ENCODE measurements at places on chromosomes 4 and X.
A peak's percentile ranks its signal among the peaks of the same experiment; 100 is the strongest.

GRCh38 chrX:40543661-40544328, 37.0 kb upstream of the ATP6AP2 start:
- peak; percentile 40 for DNase-seq

- DNase-seq: no peak
These were observed 56.8 kb upstream of the FAM9B start for GRCh38 chrX:9090766-9091165.

GRCh38 chr4:71476240-71476639, 137.4 kb downstream of the SLC4A4 start:
- no peak for DNase-seq

DNA sequence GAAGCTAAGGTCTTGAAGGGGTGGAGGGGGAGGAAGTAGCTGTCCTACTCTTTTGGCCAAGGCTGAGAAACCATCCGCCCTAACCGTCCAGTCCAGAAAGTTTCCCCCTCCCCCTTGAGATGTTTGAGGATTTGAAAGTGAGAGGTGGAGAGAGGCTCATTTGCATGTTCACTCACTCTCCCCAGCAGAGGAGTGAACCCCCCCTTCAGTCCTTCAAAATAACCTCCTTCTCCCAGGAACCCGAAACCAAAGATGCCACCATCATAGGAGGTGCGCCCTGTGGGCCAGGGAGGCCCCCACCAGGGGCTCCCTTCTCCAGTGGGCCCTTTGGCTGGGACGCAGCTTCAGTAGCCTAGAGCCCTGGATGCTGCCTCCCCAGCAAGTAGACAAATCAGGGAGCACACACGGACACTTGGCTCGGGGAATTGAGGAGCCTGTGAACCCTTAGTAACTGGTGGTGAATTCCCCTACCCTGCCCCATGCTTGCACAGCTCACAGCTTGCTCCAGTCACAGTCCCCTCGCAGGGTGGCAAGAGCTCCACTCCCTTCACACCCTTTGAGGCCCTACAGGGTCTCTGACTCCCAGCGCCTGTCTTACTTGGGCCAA, 25.6 kb downstream of the ELF4 start:
- DNase-seq: peak; percentile 39

GRCh38 chrX:120755066-120755846, 120.4 kb downstream of the CT47B1 start:
- DNase-seq: no peak

GRCh38 chrX:119762718-119763117, 4.3 kb downstream of the SOWAHD start:
- no peak for DNase-seq

GRCh38 chrX:152138388-152138784, at the start of gene MAGEA10:
TSS of gene MAGEA10 (minus strand) at chrX:152138577. CDS start at chrX:152135620, 2,957 bp downstream.
- no peak for DNase-seq

GRCh38 chrX:12379671-12380070, 241.4 kb downstream of the FRMPD4 start:
- no peak for DNase-seq

- peak; percentile 47 for DNase-seq
These were observed 127.4 kb upstream of the RPL34 start for GRCh38 chr4:108492816-108493595.

DNA sequence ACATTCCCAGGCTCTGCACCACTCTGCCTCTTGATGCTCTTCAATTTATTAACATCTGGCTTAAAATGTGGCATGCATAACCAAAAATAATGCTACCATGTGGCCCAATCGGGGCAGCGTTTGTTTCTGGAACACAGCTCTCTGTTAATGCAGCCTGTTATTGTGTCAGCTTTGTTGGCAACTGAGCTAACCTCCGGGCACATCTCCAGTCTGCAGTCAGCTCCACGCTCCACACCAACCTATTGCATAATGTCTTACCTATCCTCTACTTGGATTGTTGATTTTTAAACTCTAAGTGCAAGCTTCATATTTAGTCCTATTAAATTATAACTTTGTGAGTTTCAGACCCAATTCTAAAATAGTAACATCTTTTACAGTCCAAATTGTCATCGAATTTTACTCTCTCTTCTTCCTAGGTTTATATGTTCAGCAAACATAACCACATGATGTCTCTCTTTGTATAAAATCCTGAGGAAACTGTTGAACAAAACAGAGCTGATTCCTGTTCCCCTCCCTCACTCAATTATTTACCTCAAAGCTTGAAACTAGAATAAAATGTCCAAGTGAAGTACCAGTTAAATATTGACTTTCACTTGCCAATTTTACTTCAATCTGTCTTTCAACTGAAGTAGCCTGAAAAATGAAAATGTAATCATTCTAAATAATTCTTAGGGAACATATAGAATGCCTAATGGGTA, 92.2 kb upstream of the RAPGEF2 start:
- no peak for DNase-seq

DNA sequence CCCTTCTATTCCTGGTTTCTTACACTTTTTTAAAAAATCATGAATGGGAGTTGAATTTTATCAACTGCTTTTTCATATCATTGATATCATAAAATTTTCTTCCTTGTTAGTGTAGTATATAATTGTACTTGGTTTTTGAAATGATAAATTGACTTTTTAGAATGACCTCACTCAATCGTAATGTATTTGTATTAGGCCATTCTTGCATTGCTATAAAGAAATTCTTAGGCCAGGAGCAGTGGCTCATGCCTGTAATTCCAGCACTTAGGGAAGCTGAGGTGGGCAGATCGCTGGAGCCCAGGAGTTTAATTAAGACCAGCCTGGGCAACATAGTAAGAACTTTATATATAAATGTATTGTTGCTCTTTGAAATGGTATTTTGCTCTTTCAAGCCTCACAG, 6.3 kb downstream of the EXOC1 start:
- no peak for DNase-seq

GRCh38 chr4:25817059-25817681, 45.6 kb downstream of the SEL1L3 start:
- no peak for DNase-seq

DNA sequence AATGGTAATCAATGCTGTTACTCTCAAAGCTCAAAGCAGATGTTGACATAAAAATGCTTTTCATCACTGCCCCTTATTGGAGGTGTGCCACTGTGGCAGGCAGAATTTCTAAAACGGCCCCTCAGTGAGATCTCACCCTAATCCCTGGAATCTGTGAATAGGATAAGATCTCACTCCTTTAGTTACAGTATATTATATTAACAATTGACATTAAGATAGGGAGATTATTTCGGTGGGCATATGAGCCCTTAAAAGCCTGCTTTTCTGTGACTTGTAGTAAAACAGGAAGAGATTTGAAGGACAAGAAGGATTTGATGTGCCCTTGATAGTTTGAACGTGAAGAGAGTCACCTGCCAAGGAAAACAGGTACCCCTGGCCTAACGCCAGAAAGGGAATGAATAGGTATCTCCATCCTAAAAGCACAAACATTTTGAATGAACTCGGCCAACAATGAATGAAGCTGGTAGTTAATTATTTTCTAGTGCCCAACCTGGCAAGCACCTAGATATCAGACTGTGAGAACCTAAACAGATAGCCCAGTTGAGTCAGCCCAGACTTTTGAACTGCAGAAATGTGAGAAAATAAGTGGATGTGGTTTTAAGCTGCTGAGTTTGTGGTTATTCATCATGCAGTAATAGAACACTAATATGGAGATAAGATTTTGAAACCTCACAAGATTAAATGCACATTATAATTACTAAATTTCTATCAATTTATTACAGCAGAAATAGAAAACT, 881.6 kb downstream of the PCDH18 start:
- no peak for DNase-seq

GRCh38 chrX:48179691-48180090, 16.9 kb downstream of the SSX5 start:
- no peak for DNase-seq

- no peak for DNase-seq
These were observed 958.3 kb upstream of the ADGRL3 start for GRCh38 chr4:60241866-60242265.

DNA sequence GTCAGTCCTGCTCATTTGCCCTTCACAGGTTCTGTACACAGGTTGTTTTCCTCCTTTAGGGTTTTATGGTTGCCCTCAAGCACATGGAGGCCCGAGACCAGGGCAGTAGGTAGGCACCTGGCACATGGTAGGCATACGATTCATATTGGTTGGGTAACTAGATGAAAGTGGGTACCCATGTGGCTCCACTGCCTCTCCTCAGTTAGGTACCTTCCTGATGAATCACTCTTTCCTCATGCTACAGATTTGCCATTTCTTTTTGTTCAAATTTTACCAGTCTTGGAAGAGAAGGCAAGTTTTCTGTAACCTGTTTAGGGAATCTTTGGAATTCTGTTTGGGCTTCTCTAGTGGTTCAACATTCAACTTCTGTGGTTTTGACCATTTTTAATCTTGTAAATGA, 121.3 kb downstream of the FHIP1A start:
- no peak for DNase-seq

GRCh38 chrX:14125462-14125861, 95.8 kb upstream of the GEMIN8 start:
- DNase-seq: no peak

DNA sequence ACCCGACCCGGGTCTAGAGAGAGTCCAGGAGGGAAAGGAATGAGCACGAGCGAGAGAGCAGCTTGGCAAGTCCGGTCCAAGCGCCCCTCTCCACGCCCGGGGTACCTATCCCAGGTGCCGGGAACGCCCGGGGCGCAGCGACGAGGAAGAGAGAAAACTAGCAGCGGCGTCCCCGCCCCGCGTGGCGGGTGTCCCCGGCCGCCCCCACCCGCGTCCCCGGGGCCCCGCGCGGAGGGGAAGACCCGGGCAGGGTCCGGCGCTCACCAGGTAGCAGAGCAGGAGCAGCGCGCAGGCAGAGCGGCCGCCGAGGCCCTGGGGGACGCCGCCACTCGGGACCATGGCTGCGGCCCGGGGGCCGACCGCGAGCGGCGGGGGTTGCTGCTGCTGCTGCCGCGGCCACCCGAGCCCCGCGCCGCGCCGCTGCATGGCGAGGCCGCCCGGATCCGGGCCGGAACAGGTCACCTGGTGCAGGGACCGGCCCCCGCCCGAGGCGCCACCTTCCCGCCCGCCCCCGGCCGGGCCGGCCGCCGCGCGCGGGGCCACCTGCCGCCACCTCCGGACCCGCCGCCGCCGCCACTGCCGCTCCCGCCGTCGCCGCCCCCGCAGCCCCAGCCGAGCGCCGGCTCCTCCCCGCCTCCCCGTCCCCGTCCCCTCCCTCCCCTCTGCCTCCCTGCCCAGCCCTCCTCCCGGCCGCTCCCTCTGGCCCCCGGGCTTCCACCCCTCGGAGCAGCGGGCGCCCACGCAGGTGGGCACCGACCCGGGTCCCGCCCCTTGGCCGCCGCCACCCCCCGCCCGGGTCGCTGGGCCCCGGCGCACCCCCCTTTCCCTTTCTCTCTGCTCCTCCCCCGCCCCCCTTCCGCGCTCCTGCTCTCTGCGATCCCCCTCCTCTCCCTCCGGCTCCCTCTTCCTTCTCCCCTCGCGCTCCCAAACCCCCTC, at the start of gene SEL1L3:
TSS of gene SEL1L3 (minus strand) at position 578 of the 936 bp plus-strand sequence. CDS start at position 426, 152 bp downstream.
- peak; percentile 36 for DNase-seq

GRCh38 chr4:182745237-182745636, 171.9 kb downstream of the DCTD start:
- no peak for DNase-seq

DNA sequence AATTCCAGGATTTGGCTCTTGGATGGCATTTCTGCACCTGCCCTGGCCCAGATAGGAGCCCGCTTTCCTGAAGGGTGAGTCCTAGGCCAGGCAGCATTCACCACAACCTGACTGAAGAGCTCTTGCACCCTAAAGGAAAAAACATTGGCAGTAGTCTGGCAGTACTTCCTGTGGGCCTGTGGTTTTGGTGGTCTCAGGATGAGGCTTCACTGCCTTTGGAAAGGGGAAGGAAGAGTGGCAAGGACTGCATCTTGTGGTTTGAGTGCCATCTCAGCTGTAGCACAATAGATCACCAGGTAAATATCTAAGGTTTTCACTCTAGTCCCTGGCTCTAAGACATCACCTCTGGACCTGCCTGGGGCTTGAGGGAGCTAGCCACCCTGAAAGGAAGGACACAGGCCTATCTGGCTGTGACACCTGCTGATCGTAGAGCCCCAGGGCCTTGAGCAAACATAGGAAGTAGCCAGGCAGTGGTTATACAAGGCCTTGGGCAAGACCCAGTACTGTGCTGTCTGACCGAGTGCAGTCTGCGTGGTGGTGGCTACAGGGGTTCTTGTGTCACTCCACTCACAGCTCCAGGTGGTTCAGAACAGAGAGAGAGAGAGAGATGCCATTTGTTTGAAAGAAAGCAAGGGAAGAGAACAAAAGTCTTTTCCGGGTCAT, 28.5 kb upstream of the PRRG1 start:
- no peak for DNase-seq

GRCh38 chr4:184310171-184310567, 92.5 kb upstream of the ENPP6 start:
- DNase-seq: peak; percentile 74

DNA sequence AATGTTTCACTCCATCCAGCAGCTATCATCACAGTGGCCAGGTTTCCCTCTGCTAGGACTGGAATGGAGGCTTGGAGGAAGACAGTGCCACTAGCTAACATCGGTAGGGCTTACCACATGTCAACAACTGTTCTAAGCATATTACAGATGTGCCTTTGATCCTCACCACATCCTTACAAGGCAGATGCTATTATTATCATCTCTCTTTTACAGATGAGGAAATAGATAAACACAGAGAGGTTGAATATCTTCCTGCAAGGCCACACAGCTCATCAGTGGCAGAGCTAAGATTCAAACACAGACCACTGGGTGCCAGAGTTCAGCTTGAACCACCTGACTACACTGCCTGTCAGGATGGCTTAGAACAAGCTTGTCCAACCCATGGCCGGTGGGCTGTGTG, 47.4 kb downstream of the MAMLD1 start:
- DNase-seq: peak; percentile 35

- DNase-seq: no peak
These were observed 599.7 kb downstream of the ARAP2 start for GRCh38 chr4:35644591-35644990.

DNA sequence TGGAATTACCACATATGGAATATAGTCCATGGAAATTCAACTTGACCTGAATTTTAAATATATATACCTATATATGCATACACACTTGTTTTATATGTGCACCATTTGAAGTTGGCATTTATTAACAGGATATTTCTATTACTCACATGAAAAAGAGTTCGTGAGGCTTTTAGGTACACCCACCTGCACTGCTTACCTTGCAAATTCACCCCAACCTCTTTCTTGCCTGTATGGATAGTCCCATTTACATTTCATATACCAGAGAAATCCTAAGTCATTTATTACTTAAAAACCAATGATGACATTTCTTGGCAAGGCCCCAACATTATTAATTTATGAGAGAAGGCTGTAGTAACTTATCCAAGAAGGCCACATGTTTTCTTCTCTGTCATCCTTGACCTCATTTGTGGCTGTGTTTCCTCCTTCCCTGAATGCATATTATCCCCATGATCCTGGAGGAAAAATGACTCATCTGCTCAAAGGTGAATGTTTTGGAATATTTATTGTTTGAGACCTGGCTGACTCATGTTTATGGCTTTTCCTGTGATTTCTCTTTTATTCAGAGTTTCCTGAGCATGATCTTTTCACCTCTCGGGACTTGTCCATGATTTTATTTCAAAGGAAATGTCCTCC, 62.2 kb upstream of the FAM241A start:
- DNase-seq: no peak

DNA sequence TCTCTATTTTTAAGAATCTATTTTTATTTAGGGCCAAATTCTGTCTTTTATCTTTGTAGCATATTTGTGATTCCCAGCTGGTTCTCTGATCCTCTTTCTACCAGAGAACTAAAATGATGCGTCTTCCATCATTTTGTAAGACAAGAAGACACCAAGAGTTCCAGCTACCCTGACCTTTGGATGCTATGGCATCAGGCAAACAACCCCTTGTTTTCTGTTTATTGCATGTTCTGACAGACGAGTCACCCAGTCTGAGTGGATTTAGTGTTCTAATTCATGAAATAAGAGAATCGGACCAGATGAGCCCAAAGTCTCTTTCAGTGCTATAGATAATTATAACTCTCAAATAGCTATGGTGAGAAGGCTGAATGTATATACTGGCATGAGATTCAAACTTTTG, 69.7 kb downstream of the ZFYVE28 start:
- no peak for DNase-seq
